ENCODE measurements at places on chromosomes 16 and 17.
A peak's percentile ranks its signal among the peaks of the same experiment; 100 is the strongest.

DNA sequence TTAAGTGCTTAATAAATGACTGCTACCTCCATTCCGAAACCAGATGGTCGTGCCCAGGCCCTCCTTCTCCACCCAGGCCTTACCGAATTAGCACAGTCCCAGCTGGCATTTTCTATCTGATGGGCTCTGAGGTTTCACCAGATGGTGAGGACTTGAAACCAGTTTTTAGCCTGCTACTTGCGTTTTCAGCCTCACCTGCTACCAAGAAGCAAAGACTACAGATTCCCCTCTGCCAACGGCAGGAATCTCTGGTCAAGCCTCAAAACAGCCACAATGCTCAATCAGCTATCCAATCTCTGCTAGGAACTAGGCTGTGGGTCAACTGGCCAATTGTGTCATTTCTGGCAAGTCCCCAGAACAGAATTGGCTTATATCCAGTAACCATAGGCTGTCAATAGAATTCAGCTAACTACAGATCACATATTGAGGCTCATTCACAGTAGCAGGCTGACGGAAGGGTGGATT lies 11.7 kb downstream of the PECAM1 start:
- no peak for DNase-seq

- no peak for DNase-seq
Observed at GRCh38 chr16:72665701-72666100, 382.2 kb downstream of the ZFHX3 start.

- no peak for DNase-seq
Observed at GRCh38 chr16:85651629-85652430, 36.9 kb downstream of the GINS2 start.

GRCh38 chr17:40346765-40347158 lies 17.8 kb downstream of the GJD3 start:
- no peak for DNase-seq

DNA sequence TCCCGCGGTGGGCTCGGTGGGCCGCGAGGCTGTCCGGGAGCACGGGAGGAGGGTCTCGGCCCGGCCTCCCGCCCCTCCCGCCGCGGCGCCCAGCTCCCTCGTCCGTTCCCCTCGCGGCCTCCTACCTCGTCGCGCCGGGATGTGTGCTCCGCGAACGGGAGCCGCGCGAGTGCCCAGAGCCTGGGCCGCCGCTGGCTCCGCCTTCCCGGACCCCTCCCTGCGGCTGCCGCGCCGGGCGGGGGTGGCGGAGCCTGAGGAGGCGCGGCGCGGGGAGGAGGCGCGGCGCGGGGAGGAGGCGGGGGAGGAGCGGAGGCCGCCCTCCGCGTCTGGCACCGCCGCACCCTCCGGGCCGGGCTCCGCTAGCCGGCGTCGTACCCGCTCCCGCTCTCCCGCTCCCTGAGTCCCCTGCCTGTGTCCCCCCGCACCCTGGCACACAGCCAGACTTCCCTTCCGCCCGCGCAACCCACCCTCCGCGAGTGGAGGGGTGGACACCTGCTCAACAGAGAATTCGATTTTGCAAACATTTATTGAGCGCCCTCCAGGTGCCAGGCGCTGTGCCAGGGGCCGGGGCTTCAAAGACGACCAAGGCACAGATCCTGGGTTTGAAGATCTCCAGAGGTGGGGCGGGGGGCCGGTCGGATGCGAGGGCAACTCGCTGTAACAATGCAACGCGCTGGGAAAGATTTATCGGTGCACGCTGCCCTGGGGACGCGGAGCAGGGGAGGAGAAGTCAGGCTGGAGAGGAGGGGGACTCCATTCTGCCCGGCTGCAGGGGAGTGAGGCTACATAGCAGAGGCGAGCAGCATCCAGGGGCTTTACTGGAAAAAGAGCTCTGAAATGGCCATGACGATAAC lies at the start of gene MPP3:
TSS of gene MPP3 (minus strand) at position 171 of the 854 bp plus-strand sequence. CDS start 1,240 bp downstream, outside the sequence.
- peak; percentile 56 for DNase-seq

DNA sequence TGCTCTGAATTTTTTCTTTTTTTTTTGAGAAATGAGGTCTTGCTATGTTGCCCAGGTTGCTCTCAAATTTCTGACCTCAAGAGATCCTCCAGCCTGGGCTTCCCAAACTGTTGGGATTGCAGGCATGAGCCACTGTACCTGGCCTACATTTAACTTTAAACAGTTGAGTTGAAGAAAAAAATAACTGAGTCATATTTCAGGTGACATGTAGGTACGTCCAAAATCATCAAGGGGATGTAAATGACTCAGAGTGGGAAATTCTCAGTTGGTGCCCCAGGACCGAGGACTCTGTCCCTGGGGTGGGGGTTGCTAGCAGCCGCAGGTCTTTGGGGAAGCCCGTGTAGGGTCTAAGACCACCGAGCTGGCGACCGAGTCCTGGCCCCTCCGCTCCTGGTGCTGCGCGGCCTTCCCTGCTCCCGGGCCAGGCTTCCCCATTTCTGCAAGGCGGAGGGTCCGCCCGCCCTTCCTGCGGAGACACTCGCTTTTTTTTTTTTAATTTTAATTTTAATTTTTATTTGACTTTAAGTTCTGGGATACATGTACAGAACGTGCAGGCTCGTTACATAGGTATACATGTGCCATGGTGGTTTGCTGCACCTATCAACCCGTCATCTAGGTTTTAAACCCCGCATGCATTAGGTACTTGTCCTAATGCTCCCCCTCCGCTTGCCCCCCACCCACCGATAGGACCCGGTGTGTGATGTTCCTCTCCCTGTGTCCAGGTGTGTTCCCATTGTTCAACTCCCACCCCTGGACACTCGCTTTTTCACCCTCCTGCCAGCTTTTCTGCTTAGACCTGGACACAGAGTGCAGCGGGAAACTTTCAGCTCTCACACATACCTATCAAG lies 12.7 kb upstream of the N4BP1 start:
- DNase-seq: no peak

- no peak for DNase-seq
Observed at GRCh38 chr17:72011561-72011960, 109.3 kb upstream of the SOX9 start.

- peak; percentile 59 for DNase-seq
Observed at GRCh38 chr17:63998050-63998720, at the start of gene PRR29. Gene PRR29, plus strand, starts transcription at chr17:63998351. Its CDS starts 14 bp downstream, at chr17:63998365.

- DNase-seq: peak; percentile 60
Observed at GRCh38 chr17:45410144-45411091, 22.3 kb downstream of the ARHGAP27 start.

- DNase-seq: no peak
Observed at GRCh38 chr17:9802697-9803096, 11.3 kb upstream of the DHRS7C start.

GRCh38 chr16:62967611-62968010 lies 931.4 kb upstream of the CDH8 start:
- no peak for DNase-seq

- no peak for DNase-seq
Observed at GRCh38 chr17:10585529-10585928, 36.1 kb upstream of the MYH2 start.

DNA sequence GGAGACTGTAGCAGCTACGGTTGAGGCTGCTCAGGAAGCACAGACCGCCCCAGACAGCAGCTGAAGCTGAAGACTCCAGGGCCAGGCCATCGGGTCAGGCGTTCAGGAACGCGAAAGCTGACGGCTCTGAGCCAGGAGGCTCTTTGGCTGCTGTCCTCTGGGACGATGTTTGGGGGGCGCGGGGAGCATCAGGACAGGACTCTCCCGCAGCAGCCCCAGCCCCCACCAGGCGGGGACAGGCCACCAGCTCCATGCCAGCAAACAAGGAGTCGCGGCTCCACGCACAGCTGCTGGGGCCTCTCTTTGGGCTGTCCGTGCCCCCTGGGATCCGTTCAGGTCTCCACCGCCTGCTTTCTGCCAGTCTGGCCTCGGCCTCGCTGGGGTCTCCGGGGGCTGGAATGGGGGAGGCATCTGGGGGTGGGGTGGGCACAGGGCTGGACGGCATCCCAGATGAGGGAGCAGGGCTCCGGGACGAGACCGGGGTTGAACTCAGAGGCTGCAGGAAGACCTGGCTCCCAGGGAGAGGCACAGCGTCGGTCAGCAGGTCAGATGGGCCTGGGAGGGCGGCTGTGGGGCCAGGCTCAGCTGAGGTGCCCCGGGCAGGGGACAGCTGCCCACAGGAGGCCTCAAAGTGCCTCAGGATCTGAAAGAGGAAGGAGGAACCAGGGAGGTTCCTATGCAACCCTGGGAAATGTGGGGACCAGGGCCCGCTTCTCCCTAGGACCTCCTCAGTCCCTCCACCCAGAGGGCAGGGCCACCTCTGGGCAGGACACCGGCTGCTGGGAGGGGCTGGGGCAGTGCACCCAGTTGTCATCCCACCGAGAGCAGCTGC lies 6.3 kb upstream of the CEP131 start:
- DNase-seq: no peak

- no peak for DNase-seq
Observed at GRCh38 chr16:18782697-18783429, 7.3 kb downstream of the RPS15A start.

DNA sequence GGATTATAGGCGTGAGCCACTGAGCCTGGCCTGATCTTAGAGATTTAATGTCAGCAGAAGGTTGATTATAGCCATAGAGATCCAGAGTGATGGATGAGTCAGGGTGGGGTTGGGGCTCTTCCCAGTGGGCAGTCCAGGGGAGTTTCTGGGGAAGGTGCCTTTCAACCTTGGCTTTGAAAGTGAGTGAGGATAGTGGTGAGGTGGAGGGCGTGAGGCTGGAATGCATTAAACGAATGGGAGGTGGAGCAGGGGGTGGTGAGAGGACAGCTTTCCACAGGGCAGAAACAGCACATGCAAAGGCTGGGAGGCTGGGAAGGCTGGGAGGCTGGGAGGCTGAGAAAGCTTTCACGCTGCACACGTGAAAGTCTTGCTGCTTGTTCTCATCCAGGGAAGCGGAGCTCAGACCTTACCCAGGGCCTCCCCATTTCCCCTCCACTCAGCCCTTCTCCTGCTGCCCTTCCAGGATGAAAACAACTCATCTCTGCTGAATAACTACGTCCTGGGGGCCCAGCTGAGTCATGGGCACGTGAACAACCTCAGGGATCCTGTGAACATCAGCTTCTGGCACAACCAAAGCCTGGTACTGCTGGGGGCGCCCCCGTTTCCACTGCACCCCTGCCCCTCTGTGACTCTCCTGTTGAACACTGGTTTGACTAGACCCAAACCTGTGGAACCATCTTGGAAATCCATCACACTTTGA lies 22.3 kb downstream of the ADGRG5 start:
- DNase-seq: no peak

DNA sequence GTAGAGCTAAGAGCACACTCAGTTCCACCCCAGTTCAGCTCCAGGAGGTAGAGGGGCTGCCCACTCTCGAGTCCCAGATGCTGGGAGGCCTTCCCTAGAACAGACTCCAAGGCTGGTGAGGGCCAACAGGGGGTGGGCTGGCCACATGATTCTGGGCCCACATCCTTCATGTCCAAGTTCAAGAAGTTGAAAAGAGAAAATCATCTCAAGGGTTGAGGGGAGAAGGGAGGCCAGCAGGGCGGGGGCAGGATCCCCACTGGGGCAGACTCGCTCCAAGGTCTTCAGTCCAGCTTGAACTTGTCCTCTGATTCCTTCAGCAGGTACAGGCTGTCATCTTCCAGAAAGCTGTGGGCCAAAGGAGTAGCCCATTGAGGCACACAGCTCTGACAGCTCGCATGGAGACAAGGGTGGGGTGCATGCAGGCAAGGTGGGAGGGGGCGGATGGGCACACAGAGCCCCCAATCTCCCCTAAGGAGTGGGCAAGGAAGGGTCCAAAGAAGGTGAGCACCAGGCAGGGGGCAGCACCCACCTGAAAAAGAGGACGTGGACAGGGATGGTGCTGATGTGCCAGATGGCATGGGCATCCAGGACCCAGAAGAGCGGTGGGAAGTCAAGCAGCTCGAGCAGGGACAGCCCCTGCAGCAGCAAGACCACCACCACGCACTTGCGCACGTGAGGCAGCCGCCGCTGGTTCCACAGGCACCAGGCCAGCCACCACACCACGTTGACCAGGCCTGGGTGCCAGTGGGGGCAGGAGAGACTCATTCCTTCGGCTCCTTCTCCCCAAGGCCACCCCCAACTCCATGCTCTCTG lies 4.5 kb downstream of the PNMT start:
- DNase-seq: no peak

DNA sequence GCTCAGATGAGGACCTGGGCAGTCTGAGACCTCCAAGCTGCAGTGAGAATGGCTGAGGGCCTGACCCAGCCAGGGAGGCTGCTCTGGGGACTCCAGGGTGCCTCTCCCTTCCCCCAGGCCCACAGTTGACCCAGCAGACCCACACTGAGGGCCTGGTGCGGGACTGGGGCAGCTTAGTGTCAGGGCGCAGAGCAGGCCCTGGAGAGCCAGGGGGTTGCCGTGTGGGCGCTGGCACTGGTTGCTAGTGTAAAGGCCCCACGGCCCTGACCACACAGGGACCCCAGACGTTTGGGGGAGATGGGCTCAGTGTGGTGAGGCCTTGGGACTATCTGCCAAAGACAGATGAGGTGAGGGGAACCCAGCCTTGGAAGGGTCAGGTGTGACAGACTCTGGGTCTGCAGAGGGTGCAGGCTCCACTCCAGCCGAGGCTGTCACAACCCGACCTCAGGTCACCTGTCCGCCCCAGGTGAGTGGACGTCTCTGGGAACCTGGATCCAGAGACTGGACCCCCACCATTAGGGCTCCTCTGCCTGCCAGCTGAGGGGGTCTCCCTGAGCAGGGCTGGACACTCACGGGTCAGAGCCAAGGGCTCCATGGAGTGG lies 50.8 kb upstream of the GNG13 start:
- no peak for DNase-seq

Measured in activated CD4-positive, alpha-beta T cell treated with anti-CD3 and anti-CD28 coated beads for 4 hours (primary cell).